Activated CD8-positive, alpha-beta T cell treated with anti-CD3 and anti-CD28 coated beads for 36 hours (primary cell): ENCODE measurements at places on chromosomes 7 and 10. TPM values are rescaled to one million over a fixed set of nuclear protein-coding genes. Genes with fewer than 3 reads are reported as not detected.

TMEM26 gene
- total RNA-seq, result not detected

CYP3A5 gene
- not detected for total RNA-seq

LRRN3 gene
- total RNA-seq, result 34.8 TPM

LRIT1 gene
- total RNA-seq, result not detected

MPP7 gene
- total RNA-seq, result 14.3 TPM

DNA sequence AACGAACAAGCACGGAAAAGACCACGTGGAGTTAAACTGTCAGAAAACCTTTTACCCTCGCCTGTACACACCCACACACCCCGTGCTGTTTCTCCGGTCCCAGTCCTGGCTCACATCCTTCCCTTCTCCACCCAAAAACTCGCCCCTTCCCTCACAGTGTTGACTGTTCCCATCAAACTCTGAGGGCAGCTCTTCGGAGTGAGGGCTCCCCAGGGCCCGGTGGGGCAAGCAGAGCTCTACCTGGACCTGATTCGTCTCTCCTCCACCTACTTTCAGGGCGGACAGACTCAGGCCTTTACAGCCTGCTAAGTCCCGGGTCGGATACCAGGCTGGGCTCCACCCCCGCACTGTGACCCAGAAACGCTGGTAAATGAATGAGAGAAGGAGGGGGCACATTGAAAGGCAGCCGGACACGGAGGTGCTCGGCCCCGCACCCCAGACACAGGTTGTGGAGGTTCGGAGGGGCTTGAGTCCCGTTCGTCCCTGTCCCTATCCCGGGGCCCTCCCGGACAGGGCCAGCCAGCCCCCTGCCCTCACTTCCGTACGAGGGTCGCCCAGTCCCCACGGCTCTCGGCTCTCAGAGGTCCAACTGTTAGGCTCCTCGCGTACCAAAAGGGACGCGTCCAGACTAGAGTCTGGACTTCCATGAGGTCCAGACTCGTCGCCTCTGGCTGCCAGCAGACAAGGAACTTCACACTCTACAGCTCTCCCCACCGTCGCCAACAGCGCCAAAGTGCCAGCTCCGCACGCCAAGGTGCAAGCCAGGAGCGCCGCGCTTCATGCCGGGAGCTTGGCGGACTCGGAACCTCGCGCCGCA, 31.7 kb upstream of the ASL start:
- H3K4me1 ChIP-seq, result peaks cover 5% of the 10 kb centered on the region
- peak overlapping the region; percentile 65 for H3K4me3 ChIP-seq
- no peaks in the 10 kb centered on the region for H3K36me3 ChIP-seq
- no peak overlapping the region for H3K27ac ChIP-seq

DNA sequence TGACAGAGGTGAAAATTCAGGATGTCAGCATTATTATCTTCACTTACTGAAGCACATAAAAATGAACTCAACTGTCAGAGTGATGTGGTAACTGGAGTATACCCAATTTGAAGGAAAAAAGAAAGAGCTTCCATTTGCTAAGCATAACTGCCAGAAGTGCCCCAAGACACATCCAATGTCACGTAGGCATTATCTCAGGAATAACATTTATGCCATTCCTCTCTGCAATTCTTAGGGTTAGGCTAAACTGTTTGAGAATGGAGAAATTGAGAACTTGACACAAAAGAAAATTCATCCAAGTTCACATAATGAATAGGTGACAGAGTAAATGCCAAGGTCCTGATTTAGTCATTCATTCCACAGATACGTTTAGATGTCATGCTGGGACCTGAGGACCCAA, 148.6 kb downstream of the GRM3 start:
- no peaks in the 10 kb centered on the region for H3K27me3 ChIP-seq
- DNase-seq, result no peak
- H3K36me3 ChIP-seq, result no peaks in the 10 kb centered on the region
- no peak overlapping the region for H3K4me3 ChIP-seq

DNA sequence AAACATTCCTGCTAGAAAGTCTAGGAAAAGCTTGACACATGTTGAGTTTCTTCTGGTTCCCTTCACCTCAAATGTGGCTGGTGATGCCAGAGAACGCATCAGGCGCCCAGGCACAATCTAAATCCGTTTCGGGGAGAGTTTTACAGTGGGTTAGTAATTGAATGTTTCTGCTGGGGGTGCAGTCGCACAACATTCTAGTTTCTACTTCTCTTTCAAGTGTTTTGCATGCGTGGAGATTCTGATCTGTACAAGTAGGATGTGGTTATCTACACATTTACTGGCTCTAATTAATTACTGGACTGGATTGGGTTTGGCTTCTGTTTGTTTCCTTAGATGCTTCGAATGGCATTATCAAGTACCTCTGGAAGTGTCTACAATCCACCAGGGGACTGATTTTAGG, 173.8 kb downstream of the TMEM26 start:
- peaks cover 4% of the 10 kb centered on the region for H3K4me1 ChIP-seq
- H3K36me3 ChIP-seq, result no peaks in the 10 kb centered on the region
- no peak overlapping the region for H3K4me3 ChIP-seq
- no peak overlapping the region for H3K27ac ChIP-seq

DNA sequence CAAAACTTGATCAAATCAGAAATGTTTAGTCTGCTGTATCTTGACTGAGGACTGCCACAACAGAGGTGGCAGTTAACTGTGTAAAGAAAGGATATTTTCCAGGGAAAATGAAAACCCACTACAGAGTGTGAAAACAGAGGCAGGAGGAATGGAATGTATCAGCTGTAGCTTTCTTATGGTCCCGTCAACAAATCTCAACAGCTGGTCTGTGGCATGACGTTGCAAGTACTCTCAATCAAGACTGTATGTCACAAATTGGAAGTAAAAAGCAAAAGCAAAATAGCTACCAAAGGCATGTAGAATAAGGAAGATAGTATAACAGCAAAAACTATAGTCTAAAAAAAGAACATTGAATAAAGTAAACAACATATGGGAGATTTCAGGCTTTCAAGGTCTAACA, 123.5 kb downstream of the KMT2C start:
- no peak for DNase-seq
- no peaks in the 10 kb centered on the region for H3K27me3 ChIP-seq
- peaks cover 23% of the 10 kb centered on the region for H3K36me3 ChIP-seq

- peaks cover 17% of the 10 kb centered on the region for H3K27me3 ChIP-seq
- peaks cover 30% of the 10 kb centered on the region for H3K4me1 ChIP-seq
- DNase-seq, result peak; percentile 10
- H3K27ac ChIP-seq, result peak overlapping the region; percentile 85
Observed at GRCh38 chr7:23021596-23021995, 7.7 kb upstream of the HYCC1 start.

GRCh38 chr10:133388973-133389818, 4.8 kb upstream of the MTG1 start:
- H3K4me1 ChIP-seq, result peaks cover 35% of the 10 kb centered on the region
- peak overlapping the region; percentile 97 for H3K27ac ChIP-seq
- H3K36me3 ChIP-seq, result peaks cover 5% of the 10 kb centered on the region

GRCh38 chr10:101934686-101935305, 91.2 kb upstream of the KCNIP2 start:
- no peaks in the 10 kb centered on the region for H3K27me3 ChIP-seq
- H3K4me1 ChIP-seq, result peaks cover 10% of the 10 kb centered on the region
- H3K4me3 ChIP-seq, result no peak overlapping the region
- no peak for DNase-seq
- peaks cover 2% of the 10 kb centered on the region for H3K36me3 ChIP-seq
- no peak overlapping the region for H3K27ac ChIP-seq

DNA sequence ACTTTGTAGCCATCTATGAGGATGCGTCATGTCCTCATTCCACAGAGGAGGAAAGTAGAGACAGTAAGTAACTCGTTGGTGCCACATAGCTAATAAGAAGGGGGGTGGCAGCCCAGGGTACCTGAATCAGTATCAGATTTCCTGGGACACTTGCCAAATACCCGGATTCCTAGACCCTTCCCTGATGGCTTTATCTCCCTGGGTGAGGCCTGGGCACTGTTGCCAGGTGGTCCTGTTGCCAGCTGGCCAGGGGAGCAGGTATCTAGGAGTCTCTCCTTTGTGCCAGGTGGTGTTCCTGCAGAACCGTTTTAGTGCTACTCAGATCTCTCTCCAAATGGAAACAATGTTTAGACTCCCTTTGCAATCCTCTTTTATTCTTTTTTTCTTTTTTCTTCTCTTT, 12.7 kb downstream of the SLC29A3 start:
- H3K27me3 ChIP-seq, result no peaks in the 10 kb centered on the region
- DNase-seq, result no peak
- no peaks in the 10 kb centered on the region for H3K4me1 ChIP-seq
- peaks cover 3% of the 10 kb centered on the region for H3K36me3 ChIP-seq
- no peak overlapping the region for H3K27ac ChIP-seq

DNA sequence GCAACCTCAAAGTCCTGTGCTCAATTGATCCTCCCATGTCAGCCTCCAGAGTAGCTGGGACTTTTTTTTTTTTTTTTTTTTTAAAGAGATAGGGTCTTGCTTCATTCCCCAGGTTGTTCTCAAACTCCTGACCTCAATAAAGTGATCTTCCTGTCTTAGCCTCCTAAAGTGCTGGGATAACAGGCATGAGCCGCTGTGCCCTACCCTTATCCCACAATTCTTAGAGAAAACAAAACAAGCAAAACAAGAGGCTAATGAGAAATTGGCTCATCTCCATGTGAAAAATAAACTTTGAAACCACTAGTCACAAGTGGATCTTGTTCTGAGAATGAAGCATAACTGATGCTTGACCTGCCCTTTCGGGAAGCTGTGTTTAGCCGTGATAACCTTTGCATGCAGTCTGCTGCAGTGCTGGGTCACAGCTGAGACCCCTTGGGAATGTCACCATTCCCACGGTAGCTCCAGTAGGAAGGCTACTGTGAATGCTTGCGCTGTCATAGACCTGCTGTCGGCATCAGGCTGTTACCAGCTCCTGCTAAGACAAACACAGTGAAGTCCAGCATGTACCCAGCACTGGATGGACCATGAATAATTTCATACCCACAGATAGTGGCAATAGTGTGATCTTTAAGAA, 290.7 kb upstream of the KIAA1217 start:
- no peak for DNase-seq
- no peaks in the 10 kb centered on the region for H3K36me3 ChIP-seq
- no peak overlapping the region for H3K4me3 ChIP-seq
- no peaks in the 10 kb centered on the region for H3K4me1 ChIP-seq
- H3K27ac ChIP-seq, result no peak overlapping the region
- no peaks in the 10 kb centered on the region for H3K27me3 ChIP-seq

DNA sequence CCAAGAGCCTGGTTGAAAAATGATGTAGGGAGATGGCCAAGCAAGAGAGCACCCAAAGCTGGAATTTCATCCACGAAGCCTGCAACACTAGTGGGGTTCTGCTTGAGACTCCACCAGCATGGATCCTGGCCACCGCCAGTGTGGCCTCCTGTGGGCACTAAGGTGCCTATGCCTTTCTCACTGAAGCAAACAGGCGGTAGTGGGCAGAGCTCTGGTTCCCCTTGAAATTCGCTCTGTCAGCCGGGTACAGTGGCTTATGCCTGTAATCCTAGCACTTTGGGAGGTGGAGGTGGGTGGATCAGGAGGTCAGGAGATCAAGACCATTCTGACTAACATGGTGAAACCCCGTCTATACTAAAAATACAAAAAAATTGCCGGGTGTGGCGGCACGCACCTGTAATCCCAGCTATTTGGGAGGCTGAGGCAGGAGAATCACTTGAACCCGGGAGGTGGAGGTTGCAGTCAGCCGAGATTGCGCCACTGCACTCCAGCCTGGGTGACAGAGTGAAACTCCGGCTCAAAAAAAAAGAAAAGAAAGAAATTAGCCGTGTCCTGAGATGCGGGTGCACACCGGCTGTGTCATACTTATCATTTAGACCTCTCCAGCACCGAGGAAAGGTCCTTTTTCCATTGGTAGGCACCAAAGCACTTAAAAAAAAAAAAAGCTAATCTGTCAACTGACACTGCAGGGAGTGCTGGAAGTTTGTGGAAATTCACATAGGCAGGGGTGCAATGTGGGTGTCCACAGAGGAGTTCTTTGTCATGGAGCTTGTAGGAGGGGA, 28.3 kb downstream of the CCM2 start:
- H3K27ac ChIP-seq, result peak overlapping the region; percentile 91
- H3K27me3 ChIP-seq, result no peaks in the 10 kb centered on the region
- peak overlapping the region; percentile 75 for H3K4me3 ChIP-seq
- H3K36me3 ChIP-seq, result peaks cover 62% of the 10 kb centered on the region

DNA sequence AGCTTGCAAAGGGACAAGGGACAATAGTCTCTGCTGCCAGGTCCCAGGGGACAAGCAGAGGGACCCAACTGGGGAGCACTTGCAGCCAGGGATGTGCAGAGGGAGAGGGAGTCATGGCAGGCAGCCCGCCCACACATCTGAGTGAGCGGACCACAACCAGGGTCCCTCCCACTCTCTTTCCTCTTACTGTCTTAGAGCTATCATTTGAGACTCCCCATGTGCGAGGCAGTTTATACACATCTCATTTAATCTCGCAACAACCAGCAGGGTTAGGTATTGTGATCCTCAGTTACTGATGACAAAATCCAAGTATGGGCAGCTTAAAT, 70.2 kb downstream of the BEND7 start:
- peaks cover 20% of the 10 kb centered on the region for H3K27me3 ChIP-seq
- no peaks in the 10 kb centered on the region for H3K36me3 ChIP-seq
- H3K4me1 ChIP-seq, result peaks cover 7% of the 10 kb centered on the region
- no peak overlapping the region for H3K4me3 ChIP-seq
- H3K27ac ChIP-seq, result no peak overlapping the region
- no peak for DNase-seq

DNA sequence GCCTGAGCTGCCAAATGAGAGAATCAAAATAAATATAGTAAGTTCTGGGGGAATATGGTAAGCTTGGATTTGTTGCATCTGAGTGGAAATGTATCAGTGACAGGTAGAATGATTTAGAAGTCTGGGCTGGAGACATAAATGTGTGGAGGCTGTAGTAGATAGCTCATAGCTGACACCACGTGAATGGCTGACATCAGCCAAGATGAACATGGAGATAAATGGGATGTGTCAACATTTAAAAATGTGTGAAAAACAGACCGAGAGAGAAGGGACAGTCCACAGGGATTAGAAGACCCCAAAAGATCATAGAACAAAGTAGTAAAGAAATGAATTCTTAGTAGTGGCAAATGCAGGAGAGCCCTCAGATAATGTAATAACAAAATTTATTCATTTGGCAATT, 40.9 kb downstream of the NAMPT start:
- H3K4me3 ChIP-seq, result no peak overlapping the region
- DNase-seq, result no peak
- H3K27ac ChIP-seq, result no peak overlapping the region
- no peaks in the 10 kb centered on the region for H3K4me1 ChIP-seq
